ENCODE measurements at places on chromosomes 6 and 20.

DNA sequence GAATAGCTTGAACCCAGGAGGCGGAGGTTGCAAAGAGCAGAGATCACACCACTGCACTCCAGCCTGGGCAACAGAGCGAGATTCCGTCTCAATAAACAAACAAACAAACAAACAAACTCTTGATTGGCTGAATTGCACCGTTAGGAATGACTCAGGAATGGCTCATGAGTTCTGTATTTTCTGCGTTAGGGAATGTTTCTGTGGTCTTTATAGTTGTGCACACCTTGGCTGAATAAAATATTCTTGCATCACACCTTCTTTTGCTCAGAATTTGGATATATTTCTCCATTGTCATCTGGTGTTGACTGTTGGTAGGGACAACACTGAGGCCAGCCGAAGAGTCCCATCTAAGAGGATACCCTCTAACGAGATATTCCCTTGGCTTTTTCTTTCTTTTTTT is 19.6 kb upstream of the PI16 start:
- DNase-seq, result no peak

DNA sequence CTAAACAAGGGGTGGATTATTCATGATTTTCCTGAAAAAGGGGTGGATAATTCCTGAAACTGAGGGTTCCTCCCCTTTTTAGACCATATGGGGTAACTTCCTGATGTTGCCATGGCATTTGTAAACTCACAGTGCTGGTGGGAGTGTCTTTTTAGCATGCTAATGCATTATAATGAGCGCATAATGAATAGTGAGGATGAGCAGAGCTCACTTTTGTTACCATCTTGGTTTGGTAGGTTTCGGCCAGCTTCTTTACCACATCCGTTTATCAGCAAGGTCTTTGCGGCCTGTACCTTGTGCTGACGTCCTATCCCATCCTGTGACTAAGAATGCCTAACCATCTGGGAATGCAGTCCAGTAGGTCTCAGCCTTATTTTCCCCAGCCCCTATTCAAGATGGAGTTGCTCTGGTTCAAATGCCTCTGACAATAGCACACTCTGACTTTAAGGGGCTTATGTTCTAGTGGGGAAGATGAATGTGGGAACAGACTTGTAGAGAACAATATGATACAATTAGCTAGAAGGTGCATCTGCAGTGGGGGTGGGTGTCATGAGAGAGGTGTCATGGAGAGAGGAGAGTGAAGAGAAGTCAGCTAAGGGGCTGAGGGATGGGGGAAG is 4.2 kb upstream of the GPR31 start:
- DNase-seq, result no peak

- no peak for DNase-seq
These were observed 43.1 kb upstream of the SNX9 start for GRCh38 chr6:157779705-157780604.

- DNase-seq, result no peak
These were observed 7.7 kb upstream of the ZNF343 start for GRCh38 chr20:2516399-2516798.

- peak; percentile 17 for DNase-seq
These were observed 58.5 kb upstream of the ATXN1 start for GRCh38 chr6:16819752-16820151.
